NCI-H345 (cell line): ENCODE measurements at places on chromosomes 3 and 15.

DNA sequence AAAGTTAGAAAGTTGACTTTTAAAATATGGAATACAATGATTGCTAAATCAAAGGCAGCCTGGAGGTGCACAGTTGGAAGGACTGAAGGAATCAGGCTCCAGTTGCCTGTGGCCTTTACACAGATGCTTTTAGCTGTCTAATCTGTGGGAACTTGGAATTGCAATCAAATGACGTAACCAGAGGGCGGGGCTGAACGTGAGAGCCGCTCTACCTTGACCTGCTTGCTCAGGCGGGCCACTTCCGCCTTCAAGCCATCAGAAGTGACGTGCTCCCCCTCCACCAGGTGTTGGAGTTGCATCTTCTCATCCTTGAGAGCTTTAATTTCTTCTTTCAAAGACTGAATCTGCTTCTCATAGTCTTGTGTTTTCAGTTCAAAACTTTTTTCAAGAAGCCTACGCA is 37.7 kb upstream of the GNB5 start:
- no peak for DNase-seq

- DNase-seq: no peak
Measured at GRCh38 chr3:152021951-152022461, 148.6 kb downstream of the SUCNR1 start.

- DNase-seq: no peak
Measured at GRCh38 chr15:38164061-38164460, 88.6 kb upstream of the SPRED1 start.

DNA sequence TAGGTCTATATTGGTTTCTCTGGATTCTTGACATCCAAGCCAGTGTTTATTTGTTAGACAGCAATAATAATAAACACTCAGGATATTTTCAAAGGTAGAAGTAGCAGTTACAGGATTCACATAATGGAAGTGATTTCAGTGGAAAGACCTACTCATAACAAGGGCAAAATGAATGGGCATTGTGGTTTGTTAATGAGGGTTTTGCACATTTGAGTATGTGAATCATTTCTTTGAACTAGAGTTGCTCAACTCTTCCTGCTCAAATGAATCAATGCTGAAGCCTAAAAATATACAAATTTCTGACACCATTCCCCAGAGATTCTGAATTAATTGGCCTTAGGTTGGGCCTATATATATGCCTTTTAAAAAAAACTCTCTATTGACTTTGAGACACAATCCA is 4.1 kb upstream of the COL6A5 start:
- DNase-seq: no peak

DNA sequence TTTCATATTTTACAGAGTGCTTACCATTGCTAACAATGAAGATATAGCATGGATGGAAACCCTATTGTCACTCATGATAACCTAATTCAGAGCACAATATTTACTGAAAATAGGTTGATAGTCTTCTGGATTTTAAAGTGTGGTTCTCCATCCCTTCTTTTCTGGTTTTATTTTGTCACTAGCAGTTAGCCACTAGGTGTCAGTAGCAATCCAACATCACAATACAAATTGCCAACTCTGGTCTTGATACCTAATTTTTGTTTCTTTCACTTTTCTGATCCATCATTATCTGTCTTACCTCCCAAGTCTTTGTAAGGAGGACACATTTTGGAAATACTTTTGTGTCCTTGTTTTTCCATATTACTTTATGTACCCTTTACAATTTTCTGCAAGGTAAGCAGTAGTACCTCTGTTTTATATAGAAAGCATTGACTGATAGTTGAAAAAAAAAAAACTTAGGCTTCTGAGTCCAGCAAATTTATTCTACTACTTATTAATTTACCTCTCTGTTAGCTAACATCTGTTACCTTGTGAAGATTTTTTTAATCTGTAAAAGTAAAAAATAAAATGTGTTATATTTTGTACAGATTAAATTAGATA is 28.3 kb upstream of the CRYBG3 start:
- DNase-seq: peak; percentile 34

DNA sequence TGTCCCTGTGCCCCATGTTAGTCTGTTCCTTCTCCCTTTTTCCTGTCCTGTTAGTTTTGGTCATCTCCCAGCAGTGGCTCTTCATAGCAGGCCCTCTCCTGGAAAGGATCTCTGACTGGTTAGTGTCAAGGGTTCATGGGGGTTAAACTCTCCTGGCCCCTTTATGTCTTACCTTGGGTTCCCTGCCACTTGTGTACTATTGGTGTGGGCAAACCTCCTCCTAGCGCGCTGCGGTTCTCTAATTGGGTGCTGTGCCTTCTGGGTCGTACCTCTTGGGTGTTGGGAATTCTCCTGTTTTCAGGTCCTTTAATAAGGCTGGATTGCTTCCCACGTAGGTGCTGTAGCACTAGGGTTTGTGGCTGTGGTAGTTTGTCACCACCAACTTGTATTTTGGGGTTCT is 18.8 kb downstream of the GMPS start:
- no peak for DNase-seq

GRCh38 chr15:58313810-58314592 is 117.8 kb upstream of the LIPC start:
- DNase-seq: no peak

GRCh38 chr15:49877117-49877872 is 241.7 kb downstream of the ATP8B4 start:
- no peak for DNase-seq
